ENCODE measurements at places on chromosomes 6 and 20.

DNA sequence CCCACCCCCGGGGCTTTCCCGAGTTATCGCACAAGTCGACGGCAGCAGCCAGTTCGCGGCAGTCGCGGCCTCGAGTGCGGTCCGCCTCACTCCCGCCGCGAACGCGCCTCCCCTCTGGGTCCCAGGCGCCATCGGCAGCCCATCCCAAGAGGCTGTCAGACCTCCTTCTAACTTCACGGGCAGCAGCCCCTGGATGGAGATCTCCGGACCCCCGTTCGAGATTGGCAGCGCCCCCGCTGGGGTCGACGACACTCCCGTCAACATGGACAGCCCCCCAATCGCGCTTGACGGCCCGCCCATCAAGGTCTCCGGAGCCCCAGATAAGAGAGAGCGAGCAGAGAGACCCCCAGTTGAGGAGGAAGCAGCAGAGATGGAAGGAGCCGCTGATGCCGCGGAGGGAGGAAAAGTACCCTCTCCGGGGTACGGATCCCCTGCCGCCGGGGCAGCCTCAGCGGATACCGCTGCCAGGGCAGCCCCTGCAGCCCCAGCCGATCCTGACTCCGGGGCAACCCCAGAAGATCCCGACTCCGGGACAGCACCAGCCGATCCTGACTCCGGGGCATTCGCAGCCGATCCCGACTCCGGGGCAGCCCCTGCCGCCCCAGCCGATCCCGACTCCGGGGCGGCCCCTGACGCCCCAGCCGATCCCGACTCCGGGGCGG is 1.6 kb downstream of the GNAS start:
- no peak for DNase-seq

DNA sequence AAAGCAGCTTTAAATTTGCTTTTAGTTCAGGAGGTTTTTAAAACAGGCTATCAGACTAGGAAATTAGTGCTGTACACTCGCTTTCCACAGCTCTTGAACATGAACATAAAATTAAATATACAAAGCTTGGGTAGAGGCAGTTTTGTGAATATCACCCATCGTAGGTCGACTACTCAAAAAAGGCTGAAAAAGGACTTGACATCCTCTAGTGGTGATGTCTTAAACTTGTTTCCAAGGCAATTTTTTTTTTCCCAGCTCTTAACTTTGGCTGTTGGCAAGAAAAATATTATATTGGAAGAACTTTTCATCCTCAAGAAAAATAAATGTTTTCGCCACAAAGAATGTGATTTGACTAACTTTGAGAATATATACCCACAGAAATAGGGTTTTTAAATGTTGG is 2.9 kb downstream of the MAP7 start:
- peak; percentile 55 for DNase-seq

DNA sequence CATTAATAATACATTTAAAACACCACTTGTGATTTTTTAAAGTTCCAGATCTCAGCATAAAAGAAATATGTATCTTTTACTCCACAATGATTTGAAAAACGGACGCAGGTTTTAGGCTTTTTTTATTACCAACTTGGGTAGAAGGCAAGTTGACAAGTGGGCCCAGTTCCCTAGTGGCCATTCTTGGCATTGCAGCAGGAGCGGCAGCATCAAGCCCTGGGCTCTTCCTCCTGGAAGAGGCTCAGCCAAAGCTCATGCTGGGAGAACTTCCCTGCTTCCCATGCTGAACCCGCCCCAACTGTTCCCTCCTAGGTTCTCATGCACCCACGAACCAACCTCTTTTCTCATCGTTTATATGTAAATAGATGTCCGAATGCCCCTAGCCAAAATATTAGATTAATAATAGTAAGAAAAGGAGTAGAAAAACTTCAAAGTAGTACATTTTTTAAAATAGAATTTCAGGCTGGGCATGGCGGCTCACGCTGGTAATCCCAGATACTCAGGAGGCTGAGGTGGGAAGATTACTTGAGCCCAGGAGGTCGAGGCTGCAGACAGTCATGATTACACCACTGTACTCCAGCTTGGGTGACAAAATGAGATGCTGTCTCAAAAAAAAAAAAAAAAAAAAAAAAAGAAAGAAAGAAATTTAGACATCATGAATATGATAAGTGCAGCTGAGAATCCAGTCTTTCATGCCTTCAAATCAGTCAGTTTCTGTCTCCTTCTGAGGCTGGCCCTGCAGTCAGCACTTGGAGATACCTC is 18.2 kb upstream of the MYB start:
- peak; percentile 7 for DNase-seq

GRCh38 chr6:91080871-91081270 is 494.0 kb upstream of the MAP3K7 start:
- DNase-seq: no peak

GRCh38 chr6:80425089-80425823 is 318.8 kb downstream of the BCKDHB start:
- DNase-seq: no peak

DNA sequence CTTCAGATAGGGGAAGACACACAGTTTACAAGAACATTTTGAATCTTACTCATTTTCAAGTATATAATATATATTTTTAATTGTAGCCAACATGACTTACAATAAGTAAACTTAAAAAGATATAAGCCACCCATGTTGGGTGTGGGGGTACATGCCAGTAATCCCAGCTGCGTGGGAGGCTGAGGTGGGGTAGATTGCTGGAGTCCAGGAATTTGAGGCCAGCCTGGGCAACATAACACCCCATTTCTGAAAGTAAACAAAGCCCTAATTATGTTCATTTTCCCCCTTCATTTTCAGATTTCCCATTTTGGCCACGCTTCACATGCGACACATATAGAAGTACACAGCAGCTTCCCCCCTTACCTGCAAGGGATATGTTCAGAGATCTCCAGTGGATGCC is 30.5 kb downstream of the SERPINB6 start:
- no peak for DNase-seq

All from SHP77 (cell line).